Trophoblast cell (in vitro differentiated cells and primary cell): ENCODE measurements at places on chromosomes 2 and 18.
A peak's percentile ranks its signal among the peaks of the same experiment; 100 is the strongest.

DNA sequence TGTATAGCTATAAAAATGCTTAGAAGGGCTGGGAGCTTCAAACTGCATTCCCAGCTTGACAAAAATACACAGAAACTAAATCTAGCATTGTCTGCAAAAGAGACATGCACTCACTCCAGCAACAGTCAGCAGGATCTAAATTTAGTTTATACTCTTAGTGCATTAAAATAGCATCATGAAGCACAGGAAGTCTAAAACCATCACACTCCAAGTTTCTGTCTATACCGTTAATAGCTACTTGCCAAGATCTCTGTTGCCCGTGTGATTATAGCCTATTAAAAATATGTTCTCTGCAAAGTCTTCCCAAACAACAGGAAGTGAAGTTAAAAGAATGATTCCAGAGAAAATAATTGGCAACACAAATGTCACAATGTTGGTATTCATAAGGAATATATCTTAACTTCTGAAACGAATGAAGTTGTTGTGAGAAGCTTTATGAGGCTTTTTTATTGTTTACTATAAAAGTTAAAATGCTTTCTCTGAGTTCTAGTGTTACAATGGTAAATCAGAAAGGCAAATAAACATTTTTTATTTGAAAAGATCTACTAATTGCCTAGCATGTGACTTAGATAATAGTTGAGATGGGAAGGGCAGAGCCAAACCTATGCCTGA lies 184.2 kb downstream of the ZNF385B start:
- DNase-seq, result no peak

- no peak for DNase-seq
These were observed 67.7 kb upstream of the ITGA4 start for GRCh38 chr2:181389524-181389923.

GRCh38 chr2:182744490-182744889 lies 28.4 kb downstream of the DNAJC10 start:
- peak; percentile 8 for DNase-seq

GRCh38 chr2:37795938-37796337 lies 124.5 kb upstream of the CDC42EP3 start:
- no peak for DNase-seq

DNA sequence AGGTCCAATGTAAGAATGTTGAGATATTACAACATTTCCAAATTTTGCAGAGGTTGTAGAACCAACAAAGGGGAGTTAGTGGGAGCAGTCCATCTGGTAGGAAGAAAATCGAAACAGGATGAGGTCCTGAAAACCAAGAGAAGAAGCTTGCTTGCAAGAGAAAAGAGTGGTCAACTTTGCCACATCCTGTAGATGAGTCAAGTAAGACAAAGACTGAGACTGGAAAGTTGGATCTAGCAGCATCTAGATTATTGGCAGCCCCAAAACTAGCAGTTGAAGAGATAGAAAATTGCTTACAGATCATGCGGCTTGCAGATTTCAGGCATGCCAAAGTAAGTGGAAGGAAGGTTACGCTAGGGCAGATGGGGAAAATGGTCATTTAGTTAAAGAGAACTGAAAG lies 378.9 kb downstream of the GRB14 start:
- DNase-seq, result no peak

DNA sequence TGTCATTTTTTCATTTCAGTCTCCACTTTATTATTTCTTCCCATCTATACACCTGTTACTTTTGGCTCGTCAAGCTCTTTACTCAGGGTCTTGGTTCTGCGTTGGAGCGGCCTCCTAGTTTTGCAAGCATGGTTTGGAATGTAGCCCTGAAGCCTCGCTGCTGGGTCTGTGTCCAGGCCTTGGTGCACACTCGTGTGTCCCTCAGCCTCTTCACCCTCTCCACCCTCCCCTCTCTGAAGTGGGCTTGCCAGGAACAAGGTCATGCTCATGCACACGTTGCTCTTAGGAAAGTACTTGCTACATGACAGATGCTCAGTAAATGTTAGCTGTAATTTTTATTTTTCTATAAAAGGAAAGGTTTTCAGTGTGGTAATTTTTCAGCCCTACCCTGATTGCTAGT lies 147.0 kb downstream of the ATP9B start:
- no peak for DNase-seq

DNA sequence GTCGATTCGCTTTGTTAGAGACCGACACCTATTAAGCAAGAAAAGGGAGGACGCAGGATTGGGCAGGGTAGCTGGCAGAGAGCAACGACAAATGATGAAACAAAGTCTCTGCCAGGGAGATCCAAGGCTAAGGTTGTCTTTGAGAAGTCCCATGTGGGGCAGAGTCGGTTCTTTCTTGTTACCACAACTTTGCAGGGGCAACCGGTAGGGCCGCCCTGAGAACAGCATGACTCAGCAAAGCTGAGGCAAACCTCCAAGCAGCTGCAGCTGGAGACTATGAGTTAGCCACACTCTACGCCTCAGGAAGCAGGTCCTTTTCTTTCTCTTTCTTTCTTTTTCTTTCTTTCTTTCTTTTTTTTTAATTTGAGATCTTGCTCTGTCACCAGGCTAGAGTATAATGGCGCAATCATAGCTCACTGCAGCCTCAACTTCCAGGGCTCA lies 452.3 kb upstream of the ID2 start:
- DNase-seq, result peak; percentile 34

DNA sequence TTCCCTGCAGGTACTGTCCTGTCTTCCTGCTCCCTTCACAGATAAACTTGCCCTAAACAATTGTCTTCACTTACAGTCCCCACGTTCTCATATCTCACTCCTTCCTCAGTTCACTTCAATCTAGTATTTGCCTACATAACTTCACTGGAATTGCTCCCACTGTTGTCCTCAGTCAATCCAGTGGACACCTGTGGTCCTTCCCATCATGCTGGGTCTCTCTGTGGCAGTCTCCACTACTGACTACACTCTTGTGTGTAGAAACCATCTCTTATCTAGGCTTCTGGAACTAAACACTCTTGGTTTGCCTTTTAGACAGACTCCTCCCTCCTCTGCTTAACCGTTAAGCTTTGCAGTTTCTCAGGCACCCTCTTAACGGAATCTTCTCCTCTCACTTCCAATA lies 58.8 kb downstream of the COPS8 start:
- no peak for DNase-seq

- no peak for DNase-seq
These were observed 105.0 kb downstream of the ACKR3 start for GRCh38 chr2:236674646-236675045.

DNA sequence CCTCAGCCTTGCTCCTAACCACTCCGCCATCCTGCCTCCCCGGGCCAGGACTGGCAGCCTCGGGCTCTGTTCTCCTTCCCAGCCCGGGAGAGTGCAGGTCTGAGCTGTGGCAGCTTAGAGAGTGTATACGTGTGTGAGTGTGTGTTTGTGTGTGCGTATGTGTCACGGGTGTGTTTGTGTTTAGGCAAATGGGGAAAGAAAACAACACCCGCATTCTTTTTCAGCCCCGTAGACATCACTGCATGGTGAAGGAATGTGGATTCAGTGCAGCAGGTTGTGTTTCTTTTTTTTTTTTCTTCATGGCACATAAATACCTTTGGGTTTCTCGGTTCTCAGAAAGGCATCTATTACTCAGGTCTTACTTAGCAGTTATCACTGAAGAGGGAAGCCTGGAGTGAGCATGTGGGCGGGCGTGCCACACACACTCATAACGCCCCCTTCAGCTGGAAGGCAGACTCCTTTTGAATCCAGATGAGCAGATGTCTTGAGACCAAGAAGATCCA lies 44.2 kb downstream of the GLI2 start:
- DNase-seq, result peak; percentile 27

DNA sequence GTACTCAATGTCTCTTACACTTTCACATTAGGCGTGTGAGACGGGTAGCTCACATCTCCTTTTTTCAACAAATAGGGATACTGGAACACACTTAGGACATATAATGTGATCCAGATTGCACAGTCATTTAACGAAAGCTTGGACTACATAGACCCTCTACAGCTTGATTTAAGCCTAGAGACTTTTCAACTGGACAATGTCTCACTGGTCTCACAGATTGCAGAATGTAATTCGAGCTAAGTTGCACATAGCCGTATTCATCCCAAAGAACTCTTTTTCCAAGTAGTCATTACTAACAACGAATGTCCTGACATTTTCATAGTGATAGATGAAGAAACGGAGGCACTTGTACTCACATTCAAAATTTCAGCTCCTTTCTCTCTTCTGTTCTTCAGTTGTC lies 612.1 kb downstream of the ZEB2 start:
- DNase-seq, result no peak

DNA sequence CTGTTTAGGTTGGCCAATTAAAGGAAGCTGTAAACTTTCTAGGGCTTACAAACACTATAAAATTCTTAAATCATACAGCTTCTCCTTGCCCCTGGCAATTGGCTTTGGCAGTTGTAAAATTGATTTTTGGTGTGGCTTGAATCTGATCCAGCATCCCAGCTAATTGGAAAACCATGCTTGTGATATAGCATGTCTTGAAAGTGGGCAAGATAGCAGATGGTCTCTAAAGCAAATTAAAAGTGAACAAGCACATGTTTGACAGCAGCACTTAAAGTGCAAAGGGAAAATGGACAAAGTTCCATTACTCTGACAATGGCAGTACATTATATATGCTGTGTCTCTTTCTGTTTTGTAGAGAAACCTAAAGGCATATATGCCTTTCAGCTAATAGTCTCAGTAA lies 302.9 kb upstream of the NXPH2 start:
- DNase-seq, result no peak

- DNase-seq, result peak; percentile 65
These were observed 55.5 kb upstream of the HS6ST1 start for GRCh38 chr2:128374001-128374710.

GRCh38 chr2:84486441-84487115 lies 27.5 kb upstream of the SUCLG1 start:
- DNase-seq, result no peak
